Sigmoid colon (tissue), 7 donors: ENCODE measurements at places on chromosomes 6 and 20. TPM values are rescaled to one million over a fixed set of nuclear protein-coding genes. Genes with fewer than 3 reads are reported as not detected.

The SLC16A10 gene
- total RNA-seq = 0.83 TPM

The OR2J3 gene
- total RNA-seq = not detected

The MYCT1 gene
- 9.7 TPM for total RNA-seq

DNA sequence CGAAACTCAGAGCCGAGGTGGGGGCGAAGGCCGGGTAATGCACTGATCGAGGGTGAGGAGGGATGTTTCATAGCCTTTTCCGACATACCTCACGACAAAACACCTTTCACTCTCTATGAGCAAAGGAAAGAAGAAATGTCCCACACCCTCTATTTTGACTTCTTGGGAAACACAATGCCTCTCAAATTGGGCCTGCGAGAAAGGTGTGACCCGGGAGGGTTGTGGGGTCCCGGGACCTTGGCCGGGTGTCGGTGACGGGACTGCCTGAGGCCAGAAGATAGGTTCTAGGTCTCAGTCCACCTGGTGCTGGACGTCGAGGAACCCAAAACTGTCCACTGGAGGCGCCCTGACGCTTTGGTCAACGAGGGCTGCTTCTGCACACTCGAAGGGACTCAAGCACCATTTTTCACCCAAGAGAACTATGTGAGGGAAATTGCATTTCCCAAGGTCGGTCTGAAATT is 41.1 kb upstream of the OSTM1 start:
- H3K36me3 ChIP-seq = no peaks in the 10 kb centered on the region
- no peak overlapping the region for H3K4me3 ChIP-seq
- peaks cover 58% of the 10 kb centered on the region for H3K4me1 ChIP-seq
- no peak for DNase-seq
